Naive B cell (primary cell): ENCODE measurements at places on chromosomes 6 and 20.
A peak's percentile ranks its signal among the peaks of the same experiment; 100 is the strongest.

GRCh38 chr6:126781582-126781981 lies 336.9 kb upstream of the RSPO3 start:
- no peak for DNase-seq

DNA sequence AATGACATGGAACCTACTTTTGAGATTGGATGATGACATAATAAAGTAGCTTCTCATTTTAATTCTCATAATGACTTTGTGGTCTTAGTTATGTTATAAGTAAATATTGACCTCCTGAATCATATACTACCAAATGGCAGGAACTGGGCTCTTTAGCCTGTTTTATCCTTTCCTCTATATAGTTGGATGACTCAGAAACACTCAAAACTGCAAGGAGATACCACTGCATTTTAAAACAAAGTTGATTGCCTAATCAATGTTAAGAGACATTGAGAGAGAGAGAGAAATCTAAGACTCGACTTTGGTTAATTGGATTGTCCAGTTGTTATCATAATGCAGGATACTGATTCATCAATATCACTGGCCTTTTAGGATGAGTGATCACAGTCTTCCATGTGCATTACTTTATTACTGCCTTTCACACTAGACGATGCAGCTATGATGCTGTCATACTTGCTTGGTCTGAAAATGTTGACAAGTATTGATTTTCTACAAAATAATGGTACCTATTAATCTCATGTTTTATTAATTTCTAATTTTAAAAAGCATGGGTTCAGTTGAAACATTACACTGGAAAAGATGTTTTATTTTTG lies 320.0 kb downstream of the NKAIN2 start:
- DNase-seq: no peak

- DNase-seq: no peak
These were observed 5.0 kb downstream of the EYA2 start for GRCh38 chr20:46899621-46900020.

GRCh38 chr6:121142093-121142492 lies 192.2 kb downstream of the TBC1D32 start:
- DNase-seq: no peak

DNA sequence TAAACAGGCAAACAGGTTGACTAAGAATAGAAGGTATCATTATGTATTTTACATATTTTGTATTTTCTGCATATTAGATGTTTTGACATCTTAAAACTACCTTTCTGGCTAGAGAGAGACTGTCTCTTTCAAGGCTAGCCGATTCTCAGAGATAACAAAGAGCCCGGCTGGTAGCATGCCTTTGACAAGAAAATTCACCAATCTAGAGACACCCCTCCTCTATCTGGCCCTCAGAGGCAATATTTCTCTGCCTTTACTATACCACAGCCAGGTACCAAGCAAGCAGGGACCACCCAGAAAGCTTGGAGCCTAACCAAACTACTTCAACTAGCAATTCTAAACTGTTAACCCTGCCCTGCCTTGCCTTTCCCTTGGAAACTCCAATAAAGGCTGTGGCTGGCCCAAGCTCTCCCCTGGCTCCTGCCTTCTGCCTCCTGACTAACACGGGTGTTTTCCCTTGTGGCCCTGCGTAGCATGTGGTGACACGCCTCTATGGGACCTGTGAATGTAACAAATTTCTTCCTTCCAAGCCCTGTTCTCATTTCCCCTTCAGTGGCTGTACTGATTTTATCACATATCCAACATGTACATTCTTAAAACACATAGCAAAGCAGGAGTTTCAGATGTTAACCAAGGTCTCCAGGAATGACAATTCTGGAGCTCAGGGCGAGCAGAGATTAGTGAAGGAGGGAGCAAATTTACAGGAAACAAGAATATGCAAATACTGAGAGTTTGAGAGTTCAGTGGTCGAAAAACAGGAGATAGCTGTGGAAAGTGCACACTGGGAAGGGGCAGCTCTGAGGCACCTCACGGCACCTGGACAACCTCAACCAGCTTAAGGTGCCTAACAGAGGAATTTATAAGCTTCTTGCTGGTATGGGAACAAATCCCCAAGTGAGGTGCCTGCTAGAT lies 120.8 kb downstream of the BACH2 start:
- DNase-seq: peak; percentile 60

- DNase-seq: peak; percentile 10
These were observed 26.4 kb downstream of the TRIM27 start for GRCh38 chr6:28897369-28897745.

GRCh38 chr20:64106435-64106961 lies 867 bp downstream of the NPBWR2 start:
- no peak for DNase-seq
